ENCODE measurements at places on chromosomes 1 and 21.

DNA sequence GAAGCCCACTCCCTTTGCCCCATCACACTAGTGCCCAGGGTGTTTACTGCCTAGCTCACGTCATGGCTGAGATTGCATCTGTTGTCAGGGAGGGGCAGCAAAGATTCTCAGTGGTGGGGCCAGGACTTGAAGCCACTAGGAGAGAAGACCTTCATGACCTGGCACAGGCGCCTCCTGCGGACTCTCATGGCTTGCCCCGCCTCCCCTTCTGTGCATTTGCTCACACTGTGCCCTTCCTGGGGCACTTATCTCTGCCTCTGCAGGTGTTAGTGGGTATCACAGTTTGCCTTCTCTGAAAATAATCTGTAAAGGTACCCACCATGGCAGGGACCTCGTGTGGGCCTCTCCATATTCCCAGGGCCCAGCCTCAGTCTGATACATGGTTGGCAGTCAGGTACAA is 20.1 kb downstream of the PTPRU start:
- DNase-seq: no peak

- no peak for DNase-seq
These were observed 161.5 kb downstream of the GRIK3 start for GRCh38 chr1:36872858-36873257.

GRCh38 chr1:109878531-109879104 is 32.0 kb upstream of the CSF1 start:
- DNase-seq: no peak

- DNase-seq: no peak
These were observed 924 bp downstream of the TMEM240 start for GRCh38 chr1:1539310-1540089.

DNA sequence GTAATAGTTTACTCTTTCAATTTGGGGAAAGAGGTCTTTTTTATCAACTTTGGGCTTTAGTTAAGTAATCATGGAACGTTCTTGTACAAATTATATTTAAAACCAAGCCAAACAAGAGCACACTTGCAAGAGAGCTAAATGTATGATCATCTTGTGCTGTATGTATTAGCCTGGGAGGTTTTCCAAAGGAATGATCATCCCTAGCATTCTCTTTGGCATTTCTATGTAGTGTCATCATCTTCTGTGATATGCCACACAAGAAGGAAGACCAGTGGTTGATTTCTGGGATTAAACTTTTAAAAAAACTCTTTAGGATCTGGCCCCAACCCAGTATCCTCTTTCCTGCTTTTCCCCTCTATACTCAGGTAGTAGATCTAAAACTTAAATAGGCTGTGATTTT is 38.4 kb upstream of the KCNQ4 start:
- no peak for DNase-seq

DNA sequence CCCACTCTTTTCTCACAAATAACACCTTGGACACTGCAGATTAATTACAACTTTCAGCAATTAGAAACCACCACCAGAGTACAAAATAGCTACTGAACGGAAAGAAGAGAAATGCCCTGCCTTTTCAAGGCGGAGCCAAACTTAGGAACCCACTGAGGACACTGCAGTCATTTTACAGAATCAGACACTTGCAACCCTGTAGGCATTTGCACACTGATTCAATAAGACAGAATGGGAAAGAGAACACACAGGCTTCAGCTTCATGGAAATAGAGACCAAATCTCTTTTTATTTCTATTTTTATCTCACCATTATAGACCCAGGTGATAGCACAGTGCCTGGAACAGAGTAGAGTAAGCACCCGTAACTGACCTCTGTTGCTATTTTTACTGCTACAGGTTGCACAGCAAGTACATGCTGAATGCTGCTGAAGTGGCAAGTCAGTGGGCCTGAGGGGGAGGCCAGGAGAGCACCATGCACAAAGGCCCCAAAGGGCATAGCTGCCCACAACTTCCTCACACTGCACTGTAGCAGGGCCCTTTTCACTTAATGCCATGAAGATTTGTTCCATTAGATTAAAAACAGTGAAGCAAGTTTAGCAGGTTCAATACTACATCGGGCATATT is 50.7 kb upstream of the EDARADD start:
- no peak for DNase-seq

DNA sequence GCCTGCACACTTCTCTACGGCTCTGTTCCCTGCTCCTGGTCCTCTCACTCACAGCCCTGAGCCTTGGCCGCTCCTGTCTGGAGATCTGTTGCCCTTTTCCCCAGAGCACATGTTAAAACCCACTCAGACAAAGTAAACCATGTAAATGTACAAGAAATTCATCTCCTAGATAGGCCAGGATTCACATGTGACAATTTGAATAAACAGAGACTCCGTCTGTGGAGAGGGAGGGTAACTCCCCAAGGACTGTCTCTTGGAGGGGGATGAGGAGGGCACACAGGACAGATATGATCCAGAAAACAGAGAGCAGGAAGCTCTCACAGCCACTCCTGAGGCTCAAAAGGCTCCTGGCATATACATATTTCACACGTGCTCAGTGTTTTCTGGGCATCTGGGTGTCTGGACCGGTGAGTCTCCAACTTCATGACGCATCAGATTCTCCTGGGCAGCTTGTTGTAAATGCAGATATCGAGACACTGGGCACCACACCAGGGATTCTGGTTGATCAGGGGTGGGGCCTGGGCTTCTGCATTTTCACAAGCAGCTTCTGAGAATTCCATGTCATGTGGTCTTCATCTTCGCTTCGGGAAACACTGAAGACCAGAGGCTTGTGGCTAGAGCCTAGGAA is 6.4 kb upstream of the KAZN start:
- no peak for DNase-seq

DNA sequence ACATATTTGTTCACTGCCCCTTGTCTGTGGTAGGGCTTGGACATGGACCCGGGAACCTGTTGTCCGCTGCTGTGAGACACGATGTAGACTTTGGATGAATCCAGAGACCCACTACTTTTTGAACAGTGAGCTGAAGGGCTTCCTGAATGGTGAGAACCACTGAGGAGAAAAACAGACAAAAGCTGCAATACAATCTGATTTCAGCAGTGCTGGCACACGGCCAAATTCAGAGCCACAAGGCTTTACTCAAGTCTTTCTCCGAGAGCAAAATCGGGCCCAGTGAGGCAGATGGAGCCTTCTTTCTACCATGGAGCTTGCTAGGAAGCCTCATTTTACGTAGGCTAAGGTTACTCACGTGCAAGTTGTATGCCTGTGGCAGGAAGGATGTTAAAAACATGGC is 197.6 kb downstream of the SIPA1L2 start:
- no peak for DNase-seq

GRCh38 chr1:210250665-210250997 is 18.0 kb downstream of the SERTAD4 start:
- DNase-seq: no peak
